Activated T-cell treated with anti-CD3 and anti-CD28 coated beads, Interleukin-2, amount 50 U/mL, for 72 hours (primary cell): ENCODE measurements at places on chromosomes 5 and 9. TPM values are rescaled to one million over a fixed set of nuclear protein-coding genes. Genes with fewer than 3 reads are reported as not detected.
A peak's percentile ranks its signal among the peaks of the same experiment; 100 is the strongest.

ZNF883 gene
- total RNA-seq: 0.89 TPM

ORM2 gene
- not detected for total RNA-seq

LCN9 gene
- total RNA-seq: not detected

GLDC gene
- 5.2 TPM for total RNA-seq

ARHGEF39 gene
- total RNA-seq: 12.0 TPM

GRCh38 chr9:137669261-137669672 is 50.5 kb downstream of the EHMT1 start:
- no peak overlapping the region for H3K27ac ChIP-seq
- no peak for DNase-seq
- H3K27me3 ChIP-seq: no peaks in the 10 kb centered on the region
- peaks cover 42% of the 10 kb centered on the region for H3K4me1 ChIP-seq
- no peak overlapping the region for H3K4me3 ChIP-seq
- peaks cover 4% of the 10 kb centered on the region for H3K36me3 ChIP-seq

DNA sequence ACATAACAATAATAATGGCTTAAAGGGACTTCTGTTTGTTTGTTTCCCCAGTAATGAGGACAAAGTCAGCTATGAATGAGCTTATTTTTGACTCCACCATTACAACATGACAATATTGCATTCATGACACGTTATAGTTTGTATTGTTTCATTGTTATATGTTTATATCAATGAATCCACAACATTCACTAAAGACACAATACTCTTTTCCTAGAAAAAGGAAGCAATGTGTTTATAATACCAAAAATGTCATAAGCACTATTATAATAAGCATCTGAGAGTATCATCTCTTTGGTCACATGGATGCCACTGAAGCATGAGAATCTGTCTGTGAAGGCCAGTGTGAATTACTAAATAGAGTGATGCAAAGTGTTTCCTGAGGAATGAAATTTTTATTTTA is 1026.9 kb upstream of the C9orf72 start:
- H3K36me3 ChIP-seq: no peaks in the 10 kb centered on the region
- no peaks in the 10 kb centered on the region for H3K27me3 ChIP-seq
- no peaks in the 10 kb centered on the region for H3K4me1 ChIP-seq
- no peak overlapping the region for H3K27ac ChIP-seq

DNA sequence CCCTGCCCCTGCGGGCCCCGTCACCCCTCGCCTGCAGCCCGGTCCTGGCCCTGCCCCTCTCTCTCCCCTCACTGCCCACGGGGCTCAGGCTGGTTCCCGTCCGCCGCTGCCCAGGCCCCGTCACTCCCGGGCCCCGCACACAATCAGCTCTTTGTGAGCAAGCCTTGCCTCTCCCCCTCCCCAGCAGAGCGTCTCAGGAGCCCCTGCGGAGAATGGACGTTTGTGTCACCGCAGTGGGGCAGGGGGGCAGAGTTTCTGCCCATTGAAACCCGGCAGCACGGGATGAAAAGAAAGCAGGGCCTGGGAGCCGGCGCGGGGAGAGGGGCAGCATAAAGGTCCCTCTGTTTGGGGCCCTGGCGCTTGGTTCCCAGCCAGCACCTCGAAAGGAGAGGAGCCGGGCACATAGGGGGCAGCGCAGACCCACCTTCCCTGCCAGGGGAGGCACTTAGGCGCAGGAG is 13.5 kb upstream of the NUP214 start:
- H3K4me3 ChIP-seq: no peak overlapping the region
- no peaks in the 10 kb centered on the region for H3K36me3 ChIP-seq
- peaks cover 5% of the 10 kb centered on the region for H3K27me3 ChIP-seq
- no peak overlapping the region for H3K27ac ChIP-seq
- no peaks in the 10 kb centered on the region for H3K4me1 ChIP-seq
- DNase-seq: no peak

DNA sequence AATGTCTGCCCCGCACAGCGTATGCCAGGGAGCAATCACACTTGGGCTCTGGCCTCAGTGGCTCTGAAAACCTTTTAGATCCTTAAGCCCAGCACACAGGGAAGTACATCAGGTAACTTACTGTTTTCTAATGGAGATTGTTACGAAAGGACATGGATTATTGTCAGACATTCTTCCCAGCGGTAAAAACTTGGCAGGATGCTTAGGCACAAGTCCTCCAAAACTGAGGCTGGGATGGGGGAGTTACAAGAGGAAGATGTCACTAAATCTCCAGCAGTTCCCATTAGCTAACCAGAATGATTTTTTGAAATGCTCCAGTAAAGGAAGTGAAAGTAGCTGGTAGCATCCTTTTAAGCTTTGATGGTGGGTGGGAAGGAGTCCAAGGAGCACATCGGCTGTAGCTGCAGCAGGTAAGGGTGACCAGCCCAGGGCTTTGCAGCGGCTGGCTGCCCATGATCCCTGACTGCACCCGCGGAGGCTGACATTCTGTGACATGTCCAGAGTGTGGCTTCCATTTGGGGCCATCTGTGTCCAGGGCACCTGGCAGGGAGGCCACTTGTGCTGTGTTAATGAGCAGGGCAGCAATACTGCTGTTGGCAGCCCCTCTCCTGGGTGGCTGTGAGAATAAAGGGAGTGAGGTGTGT is 165.8 kb downstream of the GADD45G start:
- no peak for DNase-seq
- H3K27me3 ChIP-seq: no peaks in the 10 kb centered on the region
- H3K27ac ChIP-seq: no peak overlapping the region
- H3K4me3 ChIP-seq: no peak overlapping the region

GRCh38 chr5:105413406-105413990 is 1850.9 kb upstream of the NUDT12 start:
- no peak overlapping the region for H3K27ac ChIP-seq
- no peak for DNase-seq
- H3K27me3 ChIP-seq: no peaks in the 10 kb centered on the region
- H3K4me1 ChIP-seq: no peaks in the 10 kb centered on the region

DNA sequence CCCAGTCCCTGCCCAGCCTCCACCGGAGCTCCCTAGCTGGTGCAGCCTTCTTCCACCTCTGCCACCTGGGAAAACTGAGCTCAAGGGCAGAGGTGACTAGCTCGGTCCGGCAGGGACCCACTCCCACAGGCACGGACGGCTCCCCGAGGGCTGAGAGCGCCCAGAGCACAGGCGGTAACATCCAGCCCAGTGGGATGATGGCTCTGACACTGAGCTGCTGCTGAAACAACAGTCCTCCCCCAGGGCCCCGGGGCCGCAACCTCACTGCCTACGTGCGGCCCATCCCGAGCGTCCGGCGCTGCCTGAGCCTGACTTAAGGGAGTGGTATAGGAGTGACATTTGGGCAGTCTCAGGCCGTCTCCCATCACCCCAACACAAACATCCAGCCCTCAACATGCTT is 3.7 kb downstream of the FAM163B start:
- no peaks in the 10 kb centered on the region for H3K36me3 ChIP-seq
- no peak overlapping the region for H3K4me3 ChIP-seq
- H3K27me3 ChIP-seq: peaks cover 17% of the 10 kb centered on the region
- no peak for DNase-seq

DNA sequence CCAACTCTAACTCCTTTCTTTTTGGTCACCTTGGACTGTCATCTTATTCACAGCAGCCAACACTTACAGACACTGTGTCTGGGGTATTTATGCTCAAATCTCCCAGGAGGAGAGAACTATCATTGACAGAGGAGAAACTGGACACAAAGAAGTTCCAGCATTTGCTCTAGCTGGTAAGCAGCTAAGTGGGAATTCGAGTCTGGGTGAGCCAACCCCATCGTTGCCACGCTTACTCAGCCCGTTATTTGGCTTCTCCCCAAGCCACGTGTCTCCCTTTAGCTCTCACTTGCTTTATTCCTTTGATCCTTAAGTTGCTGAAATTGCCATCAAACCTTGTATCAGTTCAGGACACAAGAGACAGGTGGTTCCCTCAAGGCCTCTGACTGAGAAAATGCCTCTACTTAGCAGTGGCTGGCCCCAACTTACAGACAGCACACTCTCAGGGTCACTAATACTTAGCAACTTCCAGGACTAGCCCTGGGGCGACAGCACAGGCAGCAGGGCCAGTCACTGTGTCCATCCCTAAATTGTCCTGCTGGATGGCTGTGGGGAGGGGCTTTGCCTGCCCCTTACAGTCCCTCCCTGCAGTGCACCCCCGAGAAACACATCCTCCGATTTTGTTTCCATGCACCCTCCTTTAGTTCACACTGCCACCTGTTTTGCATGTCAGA is 1.4 kb downstream of the SLC36A2 start:
- no peaks in the 10 kb centered on the region for H3K4me1 ChIP-seq
- DNase-seq: no peak
- H3K27ac ChIP-seq: no peak overlapping the region
- no peaks in the 10 kb centered on the region for H3K36me3 ChIP-seq
- no peak overlapping the region for H3K4me3 ChIP-seq

DNA sequence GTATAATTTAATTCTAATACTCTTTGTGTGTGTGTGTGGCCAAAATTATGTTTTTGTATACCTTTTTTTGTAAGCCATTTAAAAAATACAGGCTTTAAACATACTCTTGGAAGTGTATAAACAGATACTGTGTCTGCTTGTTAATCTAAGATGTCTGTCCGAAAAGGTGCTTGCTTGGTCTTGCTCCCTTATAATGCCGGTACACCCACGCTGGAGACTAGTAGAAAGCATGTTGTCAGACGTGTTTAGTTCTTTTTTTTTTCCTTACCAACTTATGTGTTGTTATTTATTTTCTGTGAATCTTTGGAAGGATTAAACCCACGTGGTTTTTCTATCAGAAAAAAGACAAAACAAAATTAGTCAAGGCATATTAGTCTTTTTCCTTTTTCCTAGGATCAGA is 9.5 kb downstream of the GAPVD1 start:
- H3K27ac ChIP-seq: no peak overlapping the region
- no peaks in the 10 kb centered on the region for H3K27me3 ChIP-seq
- H3K36me3 ChIP-seq: peaks cover 20% of the 10 kb centered on the region
- DNase-seq: no peak
- no peak overlapping the region for H3K4me3 ChIP-seq
- peaks cover 15% of the 10 kb centered on the region for H3K4me1 ChIP-seq

- no peak for DNase-seq
- peaks cover 18% of the 10 kb centered on the region for H3K27me3 ChIP-seq
- no peak overlapping the region for H3K4me3 ChIP-seq
- H3K27ac ChIP-seq: no peak overlapping the region
Observed at GRCh38 chr9:38082446-38083287, 13.6 kb upstream of the SHB start.

GRCh38 chr5:131525805-131526204 is 109.2 kb downstream of the RAPGEF6 start:
- peak overlapping the region; percentile 31 for H3K27ac ChIP-seq
- peaks cover 68% of the 10 kb centered on the region for H3K4me1 ChIP-seq

GRCh38 chr9:89400403-89401116 is 82.3 kb downstream of the SECISBP2 start:
- H3K36me3 ChIP-seq: peaks cover 52% of the 10 kb centered on the region
- DNase-seq: no peak
- H3K4me1 ChIP-seq: peaks cover 24% of the 10 kb centered on the region
- H3K27me3 ChIP-seq: no peaks in the 10 kb centered on the region
- H3K27ac ChIP-seq: peak overlapping the region; percentile 79

GRCh38 chr5:132437604-132438266 is 52.8 kb downstream of the IRF1 start:
- DNase-seq: peak; percentile 66
- H3K4me3 ChIP-seq: peak overlapping the region; percentile 83
- H3K27me3 ChIP-seq: no peaks in the 10 kb centered on the region
- H3K4me1 ChIP-seq: peaks cover 83% of the 10 kb centered on the region
- peak overlapping the region; percentile 93 for H3K27ac ChIP-seq

DNA sequence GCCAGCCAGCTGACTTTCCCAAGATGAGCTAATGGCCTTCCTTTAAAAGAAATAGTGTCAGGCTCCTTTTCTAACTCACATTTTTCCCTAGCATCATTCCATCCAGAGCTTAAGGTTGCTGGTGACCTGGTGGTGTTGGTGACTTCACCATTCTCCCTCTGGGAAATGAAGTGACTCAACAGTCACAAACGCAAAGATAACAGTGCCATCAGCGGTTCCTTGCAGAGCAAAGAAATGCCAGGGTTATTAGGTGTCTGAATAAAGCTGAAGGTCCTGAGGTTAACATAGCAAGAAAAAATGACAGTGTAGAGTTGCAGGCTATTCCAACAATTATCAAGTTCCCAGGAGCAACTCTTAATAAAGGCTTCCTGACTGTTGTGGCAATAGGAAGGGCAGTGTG is 111.8 kb upstream of the SLC44A1 start:
- no peak overlapping the region for H3K4me3 ChIP-seq
- no peaks in the 10 kb centered on the region for H3K27me3 ChIP-seq
- peaks cover 25% of the 10 kb centered on the region for H3K4me1 ChIP-seq
- DNase-seq: no peak
- H3K27ac ChIP-seq: no peak overlapping the region

DNA sequence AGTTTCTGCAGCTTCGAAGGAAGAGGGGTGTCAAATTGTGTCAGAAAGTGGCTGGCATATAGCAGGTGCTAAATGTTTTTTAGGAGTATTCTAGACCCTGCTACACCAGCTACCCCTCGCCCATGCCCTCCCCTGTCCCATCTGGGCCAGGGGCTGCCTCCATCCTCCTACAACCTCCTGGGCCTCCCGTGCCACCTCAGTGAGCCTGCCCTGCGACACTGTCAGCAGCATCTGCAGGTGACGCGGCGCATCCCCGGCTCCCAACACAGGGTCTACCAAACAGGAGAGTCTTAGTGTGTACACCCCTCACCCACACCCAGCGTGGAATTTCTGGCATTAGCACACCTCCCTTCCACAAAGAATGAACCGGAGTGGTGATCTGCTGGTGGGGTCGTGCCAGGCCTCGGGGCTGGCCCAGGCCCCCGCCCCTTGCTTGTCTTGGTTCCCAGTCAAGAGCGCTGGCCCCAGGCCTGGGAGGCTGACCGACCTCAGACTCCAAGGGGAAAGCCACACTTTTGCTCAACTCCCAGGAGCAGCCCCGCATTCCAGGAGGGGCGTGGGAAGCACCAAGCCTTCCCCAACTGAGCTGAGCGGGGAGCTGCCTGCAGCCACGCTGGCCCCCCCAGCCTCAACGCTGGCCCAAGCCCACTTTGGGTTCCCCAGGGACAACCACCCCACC is 55.2 kb downstream of the NEURL1B start:
- H3K4me3 ChIP-seq: no peak overlapping the region
- peaks cover 9% of the 10 kb centered on the region for H3K27me3 ChIP-seq
- H3K27ac ChIP-seq: no peak overlapping the region
- H3K36me3 ChIP-seq: no peaks in the 10 kb centered on the region

GRCh38 chr5:180282281-180282680 is 9.6 kb downstream of the MAPK9 start:
- peaks cover 18% of the 10 kb centered on the region for H3K36me3 ChIP-seq
- no peaks in the 10 kb centered on the region for H3K4me1 ChIP-seq
- no peak overlapping the region for H3K27ac ChIP-seq
- no peak overlapping the region for H3K4me3 ChIP-seq

DNA sequence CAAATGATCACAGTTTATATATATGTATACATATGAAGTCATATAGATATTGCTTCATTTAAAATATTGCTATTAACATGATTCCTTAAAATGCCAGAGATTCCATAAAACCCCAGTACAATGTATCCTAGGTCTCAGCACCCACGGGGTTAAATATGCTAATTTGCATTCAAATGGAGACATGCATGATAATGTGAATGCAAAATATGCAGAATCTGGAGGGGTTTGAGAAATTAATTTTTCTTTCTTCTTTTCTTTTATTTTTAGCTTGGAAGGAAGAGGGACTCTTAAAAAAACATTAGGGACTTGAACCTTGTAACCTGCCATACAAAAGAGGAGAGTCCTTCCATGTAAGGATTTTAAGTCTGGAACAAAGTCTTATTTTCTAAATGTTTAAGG is 211.9 kb downstream of the MEF2C start:
- peaks cover 48% of the 10 kb centered on the region for H3K4me1 ChIP-seq
- H3K27ac ChIP-seq: no peak overlapping the region
- H3K27me3 ChIP-seq: peaks cover 86% of the 10 kb centered on the region
- no peak for DNase-seq
